ENCODE measurements at places on chromosomes 1 and 21. TPM values are rescaled to one million over a fixed set of nuclear protein-coding genes. Genes with fewer than 3 reads are reported as not detected.

- DNase-seq = no peak
Observed at GRCh38 chr21:29151931-29152330, 21.5 kb downstream of the MAP3K7CL start.

GRCh38 chr1:209672705-209673630 lies 2.2 kb upstream of the G0S2 start:
- peak; percentile 72 for DNase-seq

GRCh38 chr1:242802973-242803372 lies 278.5 kb upstream of the PLD5 start:
- no peak for DNase-seq

- no peak for DNase-seq
Observed at GRCh38 chr1:20742671-20743070, 10.2 kb upstream of the SH2D5 start.

GRCh38 chr1:44108241-44108640 lies 10.4 kb upstream of the KLF17 start:
- DNase-seq = no peak

DNA sequence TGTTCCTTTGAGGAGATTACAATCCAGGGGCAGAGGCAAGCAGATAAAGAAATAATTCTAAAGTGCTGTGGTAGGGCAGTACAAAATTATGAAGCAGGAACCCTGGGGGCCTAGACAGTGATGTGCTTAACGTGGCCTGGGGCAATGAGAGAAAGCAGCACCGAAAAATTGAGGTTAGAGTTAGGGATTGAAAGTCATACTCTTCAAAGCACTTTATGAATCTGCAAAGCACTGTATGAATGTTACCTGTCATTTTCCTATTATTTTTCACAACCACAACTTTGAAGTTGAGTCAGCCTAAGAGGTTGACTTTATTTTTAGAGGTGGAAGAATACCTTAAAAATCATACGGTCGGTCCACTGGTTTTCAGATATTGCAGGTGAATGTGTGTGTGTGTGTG lies 183.4 kb upstream of the NFIA start:
- peak; percentile 27 for DNase-seq

S100A3 gene
- not detected for total RNA-seq
